ENCODE measurements at places on chromosomes 13 and 19. TPM values are rescaled to one million over a fixed set of nuclear protein-coding genes. Genes with fewer than 3 reads are reported as not detected.
A peak's percentile ranks its signal among the peaks of the same experiment; 100 is the strongest.

GRCh38 chr13:49124693-49125304, 95.3 kb upstream of the MLNR start:
- DNase-seq, result no peak

DNA sequence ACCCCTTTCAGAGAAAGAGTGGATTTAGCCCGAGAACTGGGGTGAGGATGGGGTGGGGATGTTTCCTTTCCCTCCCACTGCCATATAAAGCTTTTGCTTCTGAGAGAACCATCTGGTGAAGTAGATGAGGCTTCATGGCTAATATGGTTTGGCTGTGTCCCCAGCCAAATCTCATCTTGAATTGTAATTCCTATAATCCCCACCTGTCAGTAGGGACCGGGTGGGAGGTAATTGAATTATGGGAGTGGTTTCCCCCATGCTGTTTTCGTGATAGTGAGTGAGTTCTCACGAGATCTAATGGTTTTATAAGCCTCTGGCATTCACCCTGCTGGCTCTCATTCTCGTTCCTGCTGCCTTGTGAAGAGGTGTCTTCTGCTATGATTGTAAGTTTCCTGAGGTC, 270.9 kb downstream of the LMO7 start:
- no peak for DNase-seq

GRCh38 chr13:75325711-75326110, 156.3 kb downstream of the TBC1D4 start:
- DNase-seq, result no peak

DNA sequence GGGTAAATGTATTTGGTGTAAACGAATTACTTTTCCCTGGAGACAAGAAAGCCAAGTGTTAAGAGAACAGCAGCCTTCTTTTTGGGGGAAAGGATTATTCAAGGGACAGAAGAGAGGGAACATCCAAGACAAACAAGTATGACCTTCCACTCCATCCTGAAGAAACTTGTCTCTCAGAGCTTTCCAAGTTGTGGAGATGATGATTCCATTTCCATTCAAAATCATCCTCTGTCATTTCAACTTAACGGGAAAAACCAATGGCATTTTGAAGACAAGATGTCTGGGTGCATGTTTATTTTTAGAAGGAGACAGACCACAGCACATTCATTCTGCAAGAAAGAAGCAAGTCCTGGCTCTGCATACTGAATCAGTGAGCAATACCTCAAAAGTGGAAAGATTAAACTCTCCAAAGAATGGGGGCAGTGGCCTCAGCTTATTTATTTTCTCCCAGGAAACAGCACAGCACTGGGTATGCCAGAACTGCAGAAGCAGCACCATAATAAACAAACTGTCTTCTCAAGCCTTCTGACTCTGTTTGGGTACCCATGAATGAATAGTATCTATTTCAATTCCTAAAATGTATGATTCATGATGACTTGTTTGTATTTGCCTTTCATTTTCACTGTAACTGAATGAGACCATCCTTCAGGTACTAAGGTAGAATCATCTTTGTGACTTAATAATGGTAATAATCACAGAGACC, 541.0 kb downstream of the RFC3 start:
- no peak for DNase-seq

- no peak for DNase-seq
These were observed 3.8 kb upstream of the ZNF681 start for GRCh38 chr19:23762548-23762883.

DNA sequence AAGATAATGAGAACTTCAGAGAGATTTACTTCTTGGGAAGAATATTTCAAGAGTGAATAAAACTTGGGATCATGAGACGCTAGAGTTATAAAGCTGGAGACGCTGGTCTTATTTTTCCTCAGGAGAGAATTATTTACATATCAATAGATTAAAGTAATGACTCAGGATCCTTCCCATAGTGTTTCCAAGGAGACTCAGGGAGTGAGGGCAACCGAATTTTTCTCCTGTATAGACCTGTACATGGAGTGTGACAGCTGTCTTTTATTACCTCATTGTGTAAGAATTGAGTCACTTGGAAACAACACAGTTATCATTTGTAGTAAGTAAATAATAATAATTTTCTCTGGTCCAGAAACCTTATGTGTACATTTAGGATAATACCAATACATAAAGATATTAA, 1905.5 kb downstream of the OLFM4 start:
- no peak for DNase-seq

GRCh38 chr13:110448677-110449076, 112.8 kb downstream of the RAB20 start:
- no peak for DNase-seq

DNA sequence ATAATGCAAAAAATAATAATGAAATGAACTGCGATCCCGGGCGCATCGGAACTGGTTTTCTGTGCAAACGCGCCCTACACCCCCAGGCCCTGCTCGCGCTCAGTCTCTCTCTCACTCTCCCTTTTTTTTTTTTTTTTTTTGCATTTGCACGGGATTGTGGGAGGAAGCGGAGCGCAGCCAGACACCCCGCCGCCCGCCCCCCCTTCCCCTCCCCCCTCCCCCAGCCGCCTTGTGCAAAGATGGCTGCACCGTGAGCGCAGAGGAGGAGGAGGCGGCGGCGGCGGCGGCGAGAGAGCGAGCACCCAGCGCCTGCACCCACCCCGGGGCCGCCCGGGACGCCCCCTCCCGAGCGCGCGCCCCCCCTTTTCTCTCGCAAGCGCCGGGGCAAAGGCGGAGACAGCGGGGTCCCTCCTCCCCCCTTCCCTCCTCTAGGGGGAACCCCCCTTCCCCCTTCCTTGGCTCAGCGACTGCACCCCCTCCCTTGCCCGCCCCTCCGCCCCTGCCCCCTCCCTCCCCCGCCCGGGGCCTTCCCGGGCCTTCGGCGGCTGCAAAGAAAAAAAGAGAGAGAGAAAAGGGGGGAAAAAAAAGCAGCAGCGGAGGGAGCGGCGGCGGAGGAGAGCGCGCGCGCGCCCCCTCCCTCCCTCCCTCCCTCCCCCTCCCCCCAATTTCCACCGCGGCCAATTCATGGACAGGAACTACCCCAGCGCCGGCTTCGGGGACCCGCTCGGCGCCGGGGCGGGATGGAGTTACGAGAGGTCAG, at the start of gene PRR12:
TSS of gene PRR12 (plus strand) at position 212 of the 760 bp plus-strand sequence. CDS start at position 685, 473 bp downstream.
- DNase-seq, result peak; percentile 75

DNA sequence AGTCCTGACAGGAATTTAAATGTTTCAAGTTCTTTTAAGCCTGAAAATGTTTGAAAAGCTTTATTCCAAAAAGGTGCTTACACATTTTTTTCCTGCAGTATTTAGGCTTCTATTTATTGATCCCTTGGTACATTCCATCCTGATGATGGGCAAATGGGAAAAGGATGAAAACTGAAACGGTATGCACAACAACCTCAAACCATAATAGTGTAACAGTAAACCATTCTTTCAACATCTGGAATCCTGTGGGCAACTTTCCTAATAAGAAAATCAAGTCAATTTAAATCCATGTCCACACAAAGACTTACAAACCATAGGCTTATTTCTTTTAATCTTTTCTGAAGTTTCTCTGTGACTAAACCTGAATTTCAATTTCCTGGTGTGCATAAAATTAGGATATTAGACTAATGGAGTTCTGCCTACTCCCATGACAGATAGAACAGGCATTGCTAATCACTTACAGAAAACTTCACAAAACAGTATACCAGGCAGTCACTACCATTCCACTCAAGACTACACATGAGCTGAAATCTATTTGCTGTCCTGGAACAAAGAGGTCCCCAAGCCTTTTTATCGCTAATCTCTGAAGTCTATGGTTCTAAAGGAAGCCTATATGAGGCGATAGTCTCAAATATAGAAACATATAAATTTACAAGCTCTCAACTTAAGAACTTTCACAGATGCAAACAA, 103.3 kb downstream of the DLEU7 start:
- DNase-seq, result no peak

DNA sequence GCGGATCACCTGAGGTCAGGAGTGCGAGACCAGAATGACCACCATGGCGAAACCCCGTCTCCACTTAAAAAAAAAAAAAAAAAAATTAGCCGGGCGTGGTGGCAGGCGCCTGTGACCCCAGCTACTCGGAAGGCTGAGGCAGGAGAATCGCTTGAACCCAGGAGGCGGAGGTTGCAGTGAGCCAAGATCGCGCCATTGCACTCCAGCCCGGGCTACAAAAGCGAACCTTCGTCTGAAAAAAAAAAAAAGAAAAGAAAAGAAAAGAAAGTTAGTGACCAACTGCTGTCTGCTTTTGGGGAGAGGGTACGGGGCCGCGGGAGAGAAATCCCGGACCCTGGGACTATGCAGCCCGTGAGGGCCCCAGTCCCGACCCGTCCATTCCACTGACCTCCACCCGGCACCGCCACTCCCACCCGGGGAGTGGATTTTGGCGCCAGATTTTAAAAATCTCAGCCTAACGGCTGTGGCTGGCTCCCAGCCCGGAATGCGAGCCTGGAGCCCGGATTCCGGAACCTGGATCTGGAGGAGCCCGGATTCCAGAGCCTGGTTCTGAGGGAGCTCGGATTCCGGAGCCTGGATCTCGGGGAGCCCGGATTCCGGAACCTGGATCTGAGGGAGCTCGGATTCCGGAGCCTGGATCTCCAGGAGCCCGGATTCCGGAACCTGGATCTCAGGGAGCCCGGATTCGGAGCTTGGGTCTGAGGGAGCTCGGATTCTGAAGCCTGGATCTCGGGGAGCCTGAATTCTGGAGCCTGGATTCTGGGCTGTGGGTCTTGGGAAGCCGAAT, 6.1 kb upstream of the LMNB2 start:
- DNase-seq, result peak; percentile 89

- DNase-seq, result no peak
These were observed 5.3 kb downstream of the SIGLECL1 start for GRCh38 chr19:51256155-51256625.

DNA sequence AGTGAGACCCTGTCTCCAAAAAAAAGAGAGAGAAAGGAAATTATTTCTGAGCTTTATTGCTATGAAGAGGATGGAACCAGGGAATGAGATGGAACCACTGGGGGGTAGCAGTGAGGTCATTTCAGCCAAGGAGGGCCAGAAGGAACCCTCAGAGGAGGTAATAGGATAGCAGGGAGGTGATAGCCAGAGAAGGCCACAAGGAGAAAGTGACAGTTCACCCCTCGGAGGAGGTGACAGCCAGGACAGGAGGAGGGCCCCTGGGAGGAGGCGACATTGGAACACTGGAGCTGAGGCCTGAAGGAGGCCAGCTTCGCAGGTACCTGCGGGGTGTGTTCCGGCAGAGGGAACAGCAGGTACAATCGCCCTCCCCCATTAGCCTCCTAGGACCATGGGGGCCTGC, 675 bp upstream of the PGPEP1 start:
- DNase-seq, result no peak

- no peak for DNase-seq
These were observed 8.9 kb downstream of the IGFL3 start for GRCh38 chr19:46115396-46116106.

DNA sequence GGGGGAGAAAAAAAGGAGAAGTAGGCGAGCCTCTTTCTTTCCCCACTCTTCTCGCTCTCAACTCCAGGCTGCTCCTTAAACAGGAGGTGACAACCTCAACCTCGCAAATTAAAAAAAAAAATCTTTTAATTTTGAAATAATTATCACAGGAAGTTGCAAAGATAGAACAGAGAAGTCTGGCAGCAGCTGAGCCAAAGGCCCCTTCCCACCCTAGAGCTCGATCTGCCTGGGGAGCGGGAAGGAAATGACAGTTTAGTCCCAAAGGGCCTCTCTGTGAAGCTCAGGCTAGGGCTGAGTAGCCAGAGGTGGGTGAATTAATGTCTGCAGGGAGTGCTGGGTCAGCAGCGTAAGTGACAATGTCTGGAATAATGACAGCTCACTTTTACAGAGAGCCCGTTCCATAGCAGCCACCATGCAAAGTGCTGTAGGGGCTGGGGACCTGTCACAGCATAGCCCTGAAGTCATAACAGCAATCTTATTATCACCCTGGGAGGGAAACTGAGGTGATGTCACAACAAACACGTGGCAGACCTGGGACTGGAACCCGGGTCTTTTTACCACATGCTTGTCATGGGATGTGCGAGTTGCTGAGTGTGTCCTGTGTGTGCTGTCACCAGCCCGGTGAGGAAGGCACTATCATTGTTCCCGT, 8.8 kb upstream of the CD22 start:
- DNase-seq, result no peak

- no peak for DNase-seq
These were observed 9.8 kb downstream of the ZNF317 start for GRCh38 chr19:9149997-9150396.

- no peak for DNase-seq
These were observed 102.6 kb upstream of the SERP2 start for GRCh38 chr13:44271031-44271455.

GRCh38 chr13:49098771-49099512, 121.2 kb upstream of the MLNR start:
- DNase-seq, result no peak

- DNase-seq, result no peak
These were observed 8.5 kb downstream of the ZNF557 start for GRCh38 chr19:7078008-7078407.

GRCh38 chr13:113881614-113882266, 17.9 kb upstream of the GAS6 start:
- DNase-seq, result no peak

DNA sequence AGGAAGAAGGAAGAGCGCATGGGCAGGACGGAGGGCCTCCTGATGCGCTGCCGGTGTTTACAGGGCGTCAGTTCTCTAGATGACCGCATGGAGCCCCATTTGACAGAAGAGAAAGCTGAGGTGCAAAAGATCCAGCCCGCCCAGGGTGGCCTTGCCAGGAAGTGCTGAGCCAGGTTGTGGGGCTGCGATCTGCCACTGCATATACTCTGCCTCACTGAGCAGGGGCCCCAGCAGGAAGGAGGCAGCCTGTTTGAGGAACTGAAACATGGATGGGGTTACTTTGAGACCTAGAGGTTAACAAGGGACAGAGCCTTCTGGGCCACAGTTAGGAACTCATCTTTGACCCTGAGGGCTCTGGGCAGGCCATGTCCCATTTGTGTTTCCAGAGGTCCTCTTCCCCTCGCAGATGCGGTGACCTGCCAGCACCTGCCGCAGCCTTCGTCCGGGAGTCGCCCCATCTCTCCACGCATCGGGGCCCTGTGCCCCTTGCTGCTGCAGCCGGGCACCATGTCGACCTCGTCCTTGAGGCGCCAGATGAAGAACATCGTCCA, 3.2 kb downstream of the EPN1 start:
- DNase-seq, result no peak

- no peak for DNase-seq
These were observed 26.9 kb downstream of the CYP4F22 start for GRCh38 chr19:15534957-15535864.

- no peak for DNase-seq
These were observed 4.9 kb downstream of the CCDC122 start for GRCh38 chr13:43874504-43875092.

- DNase-seq, result no peak
These were observed 77.9 kb upstream of the XPO4 start for GRCh38 chr13:20980430-20980829.

ACP7 gene
- total RNA-seq, result not detected

FCER2 gene
- 0.30 TPM for total RNA-seq

LILRA1 gene
- 0.92 TPM for total RNA-seq

IGFL2 gene
- total RNA-seq, result not detected

PSG1 gene
- total RNA-seq, result not detected

KRTDAP gene
- total RNA-seq, result not detected

CEACAM21 gene
- 0.76 TPM for total RNA-seq

CD177 gene
- total RNA-seq, result 0.16 TPM

SCN1B gene
- total RNA-seq, result 44.3 TPM

TEX101 gene
- total RNA-seq, result not detected

ZNF846 gene
- 9.3 TPM for total RNA-seq

DIRAS1 gene
- total RNA-seq, result 200 TPM

Measured in Right ventricle myocardium inferior (tissue), 1 donor.